ENCODE measurements at places on chromosomes 13 and 19.

GRCh38 chr13:44333950-44334655 is 39.5 kb upstream of the SERP2 start:
- no peak for DNase-seq

- no peak for DNase-seq
These were observed 1937.6 kb downstream of the PCDH9 start for GRCh38 chr13:65292488-65292901.

- no peak for DNase-seq
These were observed 5.4 kb downstream of the ZNF8 start for GRCh38 chr19:58284199-58284598.

DNA sequence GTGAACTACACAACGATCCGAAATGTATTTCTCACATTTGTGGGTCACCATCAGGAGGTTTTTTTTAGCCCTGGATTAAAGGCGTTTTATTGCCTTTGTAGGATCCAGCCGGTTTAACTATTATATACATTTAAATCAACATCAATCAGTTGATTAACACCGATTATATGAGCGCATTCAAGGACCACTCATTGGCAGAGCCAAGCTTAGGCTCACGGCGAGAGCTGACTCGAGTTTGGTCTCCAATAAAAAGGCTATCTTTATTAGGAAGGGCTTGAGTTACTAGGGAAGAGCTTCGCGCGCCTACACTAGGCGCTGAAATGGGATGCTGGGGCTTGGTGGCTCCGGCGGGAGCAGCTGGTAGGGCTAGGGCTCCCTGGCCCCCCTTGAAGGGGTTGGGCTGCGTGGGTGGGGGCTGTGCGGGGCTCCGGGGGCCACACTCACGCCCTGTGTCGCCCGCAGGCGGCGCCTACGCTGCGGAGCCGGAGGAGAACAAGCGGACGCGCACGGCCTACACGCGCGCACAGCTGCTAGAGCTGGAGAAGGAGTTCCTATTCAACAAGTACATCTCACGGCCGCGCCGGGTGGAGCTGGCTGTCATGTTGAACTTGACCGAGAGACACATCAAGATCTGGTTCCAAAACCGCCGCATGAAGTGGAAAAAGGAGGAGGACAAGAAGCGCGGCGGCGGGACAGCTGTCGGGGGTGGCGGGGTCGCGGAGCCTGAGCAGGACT is 4.2 kb downstream of the PDX1 start:
- no peak for DNase-seq

DNA sequence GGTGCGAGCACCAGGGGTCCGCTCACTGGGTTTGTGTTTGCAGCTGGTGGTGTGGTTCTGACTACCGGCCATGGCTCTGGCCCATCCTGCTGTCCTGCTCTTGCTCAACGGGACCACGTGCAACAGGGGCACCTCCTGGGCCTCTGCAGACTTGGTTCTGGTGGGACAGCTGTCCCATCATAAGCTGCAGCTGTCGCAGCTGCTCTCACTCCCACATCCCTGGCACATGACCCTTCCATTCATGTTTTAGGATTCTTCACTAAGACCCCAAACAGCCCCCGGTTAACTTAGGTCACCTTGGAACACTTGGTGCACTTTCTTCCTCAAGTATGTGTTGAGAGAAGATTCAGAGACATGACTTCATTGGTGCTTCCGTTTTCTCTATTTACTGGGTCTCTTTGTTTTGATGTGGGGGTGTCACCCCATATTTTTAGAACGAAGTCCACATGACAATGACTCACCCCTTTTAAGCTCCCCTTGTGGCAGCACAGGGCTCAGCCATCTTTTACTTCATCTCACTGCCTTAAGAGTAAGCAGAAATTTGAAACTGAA is 68.4 kb upstream of the ARHGEF7 start:
- no peak for DNase-seq

DNA sequence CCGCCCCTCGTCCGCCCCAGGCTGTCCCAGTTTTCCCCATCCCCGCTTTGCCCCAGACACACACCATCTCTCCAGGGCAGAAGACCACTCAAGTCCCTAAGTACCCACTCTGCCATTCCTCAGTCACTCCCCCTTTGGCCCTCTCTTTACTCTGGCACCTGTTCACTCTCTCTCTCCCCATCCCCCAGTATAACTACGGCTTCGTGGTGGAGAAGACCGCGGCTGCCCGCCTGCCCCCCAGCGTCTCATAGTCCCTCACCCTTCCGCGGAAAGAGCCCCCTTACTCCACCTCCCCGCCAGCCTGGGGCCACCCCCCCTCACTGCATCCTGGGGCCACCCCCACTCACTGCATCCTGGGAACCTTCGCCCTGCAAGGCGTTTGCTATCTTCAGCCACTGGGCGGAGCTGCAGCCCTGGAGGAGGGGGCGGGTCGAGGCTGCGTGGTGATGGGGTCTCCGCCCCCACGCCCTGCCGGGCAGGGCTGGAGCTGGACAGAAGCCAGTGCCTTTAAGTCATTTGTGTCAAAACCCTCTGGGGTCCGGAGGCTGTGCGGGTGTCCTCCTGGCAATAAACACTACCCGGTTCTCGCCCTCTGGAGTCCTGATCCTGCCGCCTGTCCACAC is 5.0 kb downstream of the MVB12A start:
- no peak for DNase-seq

DNA sequence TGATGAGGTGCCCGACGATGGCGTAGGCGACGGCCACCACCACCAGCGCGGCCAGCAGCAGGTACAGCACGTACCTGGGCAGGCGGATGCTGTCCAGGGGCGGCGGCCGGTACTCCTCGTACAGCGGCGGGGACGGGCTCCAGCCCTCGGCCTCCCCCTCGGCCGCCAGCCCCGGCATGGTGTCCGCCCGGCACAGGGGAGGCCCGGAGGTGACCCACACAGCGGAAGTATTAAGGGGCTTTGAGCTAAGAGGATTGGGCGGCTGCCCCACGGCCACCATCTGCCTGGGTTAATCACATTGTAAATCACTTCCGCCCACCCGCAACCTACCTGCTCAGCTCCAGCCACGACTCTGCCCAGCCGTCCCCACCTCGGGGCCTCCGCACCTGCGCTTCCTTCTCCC is at the start of gene SMIM44:
SMIM44 (minus strand) TSS at position 216 of the 403 bp plus-strand sequence; CDS start at position 178, 38 bp downstream.
- no peak for DNase-seq

- no peak for DNase-seq
These were observed 711.8 kb downstream of the UQCRFS1 start for GRCh38 chr19:28500982-28501630.

DNA sequence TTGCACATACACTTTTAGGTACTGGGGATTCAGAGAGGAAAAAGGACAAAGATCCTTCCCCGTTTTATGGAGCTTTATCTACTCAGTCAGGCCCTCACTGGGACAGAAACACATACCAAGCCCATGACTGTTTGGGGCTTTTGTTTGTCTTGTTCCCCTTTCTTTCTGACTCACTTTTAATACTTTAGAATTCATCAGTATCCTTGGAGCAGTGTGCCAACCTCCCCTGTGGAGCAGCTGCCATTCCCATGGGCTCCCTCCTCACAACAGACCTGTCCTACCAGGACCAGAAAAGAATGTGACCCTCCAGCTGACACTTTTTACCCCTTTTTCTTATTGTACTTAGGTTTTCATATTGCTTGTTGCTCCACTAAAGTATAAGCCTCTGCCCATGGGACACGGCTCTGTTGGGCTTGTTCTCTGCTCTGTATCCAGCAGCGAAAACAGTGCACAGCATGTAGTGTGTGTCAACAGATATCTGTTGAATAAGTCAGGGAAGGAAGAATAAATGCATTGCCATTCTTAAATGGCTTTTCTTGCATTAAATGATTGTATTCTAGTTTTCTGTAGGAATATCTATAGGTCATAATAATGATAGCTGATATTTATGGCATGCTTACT is 431.1 kb downstream of the EFNB2 start:
- DNase-seq, result no peak

DNA sequence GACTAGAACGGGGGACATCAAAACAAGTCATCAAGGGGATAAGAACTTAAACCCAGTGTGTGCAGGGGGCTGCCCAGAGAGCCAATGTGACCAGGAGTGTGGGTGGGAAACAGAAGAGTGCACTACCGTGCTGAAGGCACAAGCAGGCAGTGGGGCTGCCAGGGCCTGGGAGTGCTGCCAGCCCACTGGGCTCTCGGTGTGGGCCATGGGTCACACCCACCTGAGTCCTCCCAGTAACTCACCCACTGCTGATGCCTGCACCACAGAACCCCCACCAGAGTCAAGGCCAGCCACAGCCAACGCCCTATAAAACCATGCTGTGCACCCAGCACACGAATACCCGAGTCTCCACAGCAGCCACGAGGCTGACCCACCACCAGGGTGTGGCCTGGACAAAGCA is 8.5 kb downstream of the MED26 start:
- no peak for DNase-seq

- DNase-seq, result no peak
These were observed 83.7 kb downstream of the RAB20 start for GRCh38 chr13:110477706-110478245.

DNA sequence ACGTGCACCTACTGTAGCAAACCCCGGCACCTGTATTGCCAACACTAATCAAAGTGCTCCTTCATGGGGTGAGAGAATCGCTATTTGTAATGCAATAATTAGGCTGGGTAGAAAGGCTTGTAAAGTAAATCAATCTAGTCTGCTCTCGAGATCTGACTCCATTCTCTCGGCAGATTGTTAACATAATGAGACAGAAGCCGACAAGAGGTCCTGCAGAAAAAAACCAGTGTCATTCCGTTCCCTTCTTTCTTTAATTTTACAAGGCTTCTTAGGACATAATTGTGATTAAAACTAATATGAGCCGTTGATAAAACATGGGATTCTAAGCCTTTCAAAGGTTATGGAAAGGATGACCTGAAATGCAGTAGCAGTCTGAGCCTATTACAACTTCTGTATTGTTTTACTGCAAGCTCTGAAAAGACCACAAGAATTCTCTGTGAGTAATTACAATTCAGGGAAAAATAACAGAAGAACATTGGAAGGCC is 530.0 kb downstream of the PCDH9 start:
- DNase-seq, result no peak

GRCh38 chr19:5144545-5145179 is 175.7 kb downstream of the KDM4B start:
- no peak for DNase-seq

- no peak for DNase-seq
These were observed 66.6 kb upstream of the ZNF43 start for GRCh38 chr19:21902571-21902970.

GRCh38 chr13:106989876-106990275 is 421.9 kb upstream of the ARGLU1 start:
- no peak for DNase-seq

GRCh38 chr13:64505336-64505910 is 2724.7 kb downstream of the PCDH9 start:
- no peak for DNase-seq

DNA sequence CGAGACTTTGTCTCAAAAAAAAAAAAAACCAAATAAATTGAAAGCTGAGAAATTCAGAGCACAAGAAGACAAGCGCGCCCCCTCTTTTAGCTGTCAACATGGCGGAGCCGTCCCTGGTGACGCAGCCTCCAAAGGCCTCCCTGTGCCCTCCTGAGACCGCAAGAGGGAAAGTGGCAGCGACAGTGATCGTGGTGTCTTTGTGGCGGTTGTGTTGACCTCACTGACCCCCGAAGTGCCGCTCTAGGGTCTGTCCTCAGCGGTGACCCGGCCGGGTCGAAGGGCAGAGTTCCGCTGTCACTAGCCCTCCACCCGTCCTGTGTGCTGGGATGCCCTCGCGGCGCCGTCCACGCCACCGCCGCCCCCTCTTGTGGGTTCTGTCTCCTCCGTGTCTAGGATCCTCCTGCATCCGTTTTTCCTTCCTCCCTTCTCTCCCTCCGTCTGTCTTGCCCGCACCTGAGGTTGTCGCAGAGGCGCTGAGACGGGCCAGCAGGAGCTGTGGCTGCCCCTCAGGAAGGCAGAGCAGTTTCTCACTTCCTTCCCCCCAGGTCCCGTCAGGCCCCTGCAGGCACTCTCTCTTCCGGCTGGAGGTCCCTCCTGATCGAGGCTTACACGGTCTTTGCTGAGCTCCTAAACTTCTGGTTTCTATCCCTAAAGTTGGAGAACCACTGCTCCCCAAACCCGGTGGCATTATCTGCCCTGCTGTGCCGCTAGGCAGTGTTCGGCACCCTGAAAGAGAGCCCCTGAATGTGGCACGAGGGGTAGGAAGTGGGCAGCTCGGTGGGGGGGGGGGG is 7.2 kb downstream of the UHRF1 start:
- DNase-seq, result peak; percentile 19

- DNase-seq, result no peak
These were observed 1581.9 kb downstream of the EFNB2 start for GRCh38 chr13:104953588-104953987.

DNA sequence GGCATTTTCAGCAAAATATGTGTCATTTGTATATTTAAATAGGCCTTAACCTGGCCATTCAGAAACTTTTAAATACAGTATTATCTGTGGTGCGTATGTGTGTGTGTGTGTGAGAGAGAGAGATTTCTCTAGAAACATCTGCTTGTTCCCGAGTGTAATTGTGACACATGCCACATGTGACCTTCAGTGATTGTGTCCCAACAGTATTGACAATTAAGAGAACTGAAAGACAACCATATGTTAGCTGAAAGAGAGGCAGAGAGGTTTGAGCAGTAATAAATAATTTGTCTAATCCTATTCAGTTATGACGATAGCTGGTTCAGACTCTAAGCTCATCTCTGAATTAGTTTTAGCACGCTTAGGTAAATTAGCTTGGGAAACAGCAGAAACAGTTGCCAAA is 1503.1 kb downstream of the PCDH9 start:
- DNase-seq, result no peak

GRCh38 chr19:39913682-39914333 is 20.6 kb downstream of the FCGBP start:
- no peak for DNase-seq

- DNase-seq, result no peak
These were observed 34.6 kb upstream of the SOX1 start for GRCh38 chr13:112032186-112032993.

DNA sequence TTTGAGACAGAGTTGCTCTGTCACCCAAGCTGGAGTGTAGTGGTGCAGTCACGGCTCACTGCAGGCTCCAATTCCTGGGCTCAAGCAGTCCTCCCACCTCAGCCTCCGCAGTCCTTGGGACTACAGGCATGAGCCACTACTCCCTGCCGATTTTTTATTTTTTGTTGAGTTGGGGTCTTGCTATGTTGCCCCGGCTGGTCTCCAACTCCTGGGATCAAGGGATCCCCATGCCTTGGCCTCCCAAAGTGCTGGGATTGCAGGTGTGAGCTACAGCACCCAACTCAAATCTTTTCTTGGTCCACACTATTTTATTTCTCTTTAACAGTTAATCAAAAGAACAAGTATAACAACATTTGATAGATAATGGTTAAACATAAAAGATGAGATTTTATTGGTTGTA is 7.5 kb downstream of the CCNE1 start:
- DNase-seq, result no peak

- peak; percentile 55 for DNase-seq
These were observed 17.8 kb downstream of the POP4 start for GRCh38 chr19:29623726-29624488.

- no peak for DNase-seq
These were observed 76.0 kb downstream of the ELF1 start for GRCh38 chr13:40943073-40943472.

DNA sequence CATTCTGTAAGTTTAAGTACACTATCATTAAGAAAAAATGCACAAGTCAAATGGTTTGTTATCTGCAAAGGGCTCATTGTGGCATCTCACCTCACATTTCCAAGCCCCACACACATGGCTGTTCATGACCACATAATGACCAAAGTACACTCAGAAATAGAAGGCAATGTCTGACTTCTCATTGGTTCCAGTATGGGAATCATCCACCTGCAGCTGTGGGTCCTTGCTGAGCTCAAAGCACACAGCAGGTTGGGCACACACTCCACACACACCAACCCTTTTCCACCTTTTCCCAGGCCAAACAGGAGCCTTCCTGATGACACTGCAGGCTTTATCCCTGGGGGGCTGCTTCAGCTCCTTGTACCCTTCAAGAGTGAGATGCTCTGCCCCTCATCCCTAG is 11.8 kb downstream of the CLC start:
- DNase-seq, result no peak

Data from stimulated activated CD8-positive, alpha-beta memory T cell treated with anti-CD3 and anti-CD28 coated beads, Interleukin-4, amount 100 ng/mL, for 24 hours (primary cell).